Non-pigmented ciliary epithelial cell (primary cell): ENCODE measurements at places on chromosomes 11 and 22.
A peak's percentile ranks its signal among the peaks of the same experiment; 100 is the strongest.

GRCh38 chr22:28557184-28557583 lies 122.5 kb downstream of the TTC28 start:
- DNase-seq, result no peak

DNA sequence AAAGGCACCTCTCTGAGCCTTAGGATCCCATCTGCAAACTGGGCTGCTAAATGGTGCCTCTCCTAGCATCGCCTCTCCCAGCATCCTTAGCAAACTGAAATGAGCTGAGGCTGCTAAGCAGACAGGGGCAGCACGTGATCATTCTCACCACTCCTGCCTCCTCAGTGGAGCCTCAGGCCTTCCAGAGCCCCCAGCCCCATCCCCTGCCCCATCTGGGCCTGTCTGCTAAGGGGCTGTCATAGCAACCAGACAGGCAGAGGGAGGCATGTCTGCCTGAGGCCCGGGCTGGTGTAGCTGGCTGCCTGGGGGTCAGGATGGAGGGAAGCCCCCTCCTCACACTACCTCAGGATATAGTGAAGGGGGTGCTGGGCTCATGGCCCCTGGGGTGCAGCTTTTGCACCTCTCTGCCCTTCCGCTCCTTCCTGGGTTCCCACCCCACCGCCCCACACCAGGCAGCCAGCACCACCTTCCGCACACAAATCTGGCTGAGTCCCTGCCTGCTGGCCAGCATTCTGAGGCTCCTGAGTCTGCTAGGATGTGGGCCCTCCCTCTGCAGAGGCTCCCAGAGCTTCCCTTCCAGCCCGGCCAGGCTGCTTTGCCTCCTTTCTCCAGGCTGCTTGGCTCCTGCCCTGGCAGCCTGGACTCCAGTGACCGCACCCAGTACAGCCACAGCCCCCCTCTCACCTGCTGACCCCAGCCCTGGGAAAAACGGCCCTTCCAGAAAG lies 47.5 kb upstream of the TTLL12 start:
- no peak for DNase-seq

GRCh38 chr11:26070714-26071380 lies 261.1 kb upstream of the ANO3 start:
- DNase-seq, result no peak

GRCh38 chr11:56700242-56700913 lies 1.5 kb downstream of the OR9G1 start:
- DNase-seq, result no peak

DNA sequence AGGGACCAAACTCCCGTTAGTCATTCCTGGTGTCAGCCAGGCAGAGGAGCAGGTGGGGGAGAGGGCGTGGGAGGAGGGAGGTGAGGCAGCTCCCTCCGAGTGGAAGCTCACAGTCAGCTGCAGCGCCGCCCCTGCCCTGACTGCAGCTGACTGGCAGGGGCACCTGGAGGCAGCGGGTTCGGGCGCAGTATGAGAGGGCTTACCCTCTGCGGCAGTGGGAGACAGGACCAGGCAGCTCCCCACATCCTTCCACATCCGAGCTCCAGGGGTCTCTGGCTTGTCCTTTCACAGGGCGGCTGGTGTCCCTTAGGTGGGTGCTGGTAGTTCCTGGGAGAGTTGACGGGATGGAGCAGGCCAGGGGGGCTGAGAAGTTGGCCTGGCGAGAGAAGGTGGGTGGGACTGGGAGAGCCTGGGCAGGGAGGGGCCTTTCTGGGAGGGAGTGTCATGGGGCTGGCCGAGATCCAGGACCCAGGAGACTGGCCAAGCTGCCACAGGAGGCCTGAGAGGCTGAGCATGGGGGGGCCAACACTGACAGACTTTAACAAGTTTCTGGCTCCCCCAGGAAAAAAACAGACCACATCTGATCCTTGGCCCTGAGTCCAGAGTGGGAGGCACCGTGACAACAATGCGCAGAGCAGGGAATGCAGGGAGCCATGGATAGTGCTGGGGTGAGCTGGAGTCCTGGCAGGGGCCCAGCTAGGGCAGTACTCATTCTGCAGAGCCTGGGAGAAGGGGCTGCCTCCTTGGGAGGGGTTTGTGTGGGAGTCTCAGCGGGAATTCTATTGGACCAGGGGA lies 4.9 kb downstream of the ADORA2A start:
- no peak for DNase-seq

DNA sequence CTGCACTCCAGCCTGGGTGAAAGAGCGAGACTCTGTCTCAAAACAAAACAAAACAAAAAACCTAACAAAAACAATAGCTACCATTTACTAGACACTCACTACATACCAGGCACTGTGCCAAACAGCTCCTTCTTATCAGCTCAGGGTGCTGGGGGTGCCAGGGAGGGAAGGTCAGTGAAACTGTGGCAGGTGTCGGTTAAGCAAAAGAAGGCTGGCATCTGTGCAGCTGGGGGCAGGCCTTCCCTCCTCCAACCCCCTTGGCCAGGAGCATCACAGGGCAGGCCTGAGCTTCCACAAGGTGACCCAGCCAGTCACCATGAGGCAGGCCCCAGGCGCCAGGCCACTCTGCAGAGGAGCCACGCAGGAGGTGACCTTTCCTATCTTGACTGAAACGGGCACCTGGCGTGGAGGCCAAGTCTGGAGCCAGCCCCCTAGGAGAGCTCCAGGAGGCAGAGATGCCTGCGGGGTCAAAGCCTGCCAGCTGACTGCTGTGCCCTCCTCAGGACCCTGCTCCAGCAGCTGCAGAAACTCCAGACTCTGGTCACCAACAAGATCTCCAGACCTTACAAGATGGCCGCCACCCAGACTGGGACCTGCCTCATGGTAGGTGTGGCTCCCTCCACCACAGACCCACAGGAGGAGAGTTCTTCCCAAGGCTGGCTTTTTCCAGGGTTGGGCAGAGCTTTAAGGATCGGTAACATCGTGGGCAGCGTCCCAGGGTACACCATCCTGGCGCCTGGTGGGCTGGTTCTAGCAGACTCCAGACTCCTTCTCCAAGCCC lies 31.3 kb upstream of the DGKZ start:
- DNase-seq, result no peak

DNA sequence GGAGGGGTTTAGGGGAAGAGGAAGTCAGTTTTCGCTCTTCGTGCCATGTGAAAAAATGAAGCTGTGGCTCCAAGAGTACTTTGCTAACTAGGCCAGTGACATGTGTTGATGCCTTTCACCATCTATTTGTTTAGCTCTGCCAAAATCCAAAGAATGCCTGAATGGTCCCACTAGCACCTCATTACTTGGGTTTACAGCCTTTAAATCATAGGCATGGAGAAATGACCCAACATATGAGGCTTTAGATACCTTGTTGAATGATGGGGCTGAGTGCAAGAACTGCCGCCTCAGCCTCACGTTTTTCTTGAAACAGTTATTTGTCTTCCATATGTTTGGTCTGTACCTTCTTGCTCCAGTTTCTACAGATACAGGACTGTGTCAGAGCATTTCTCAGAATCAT lies 8.3 kb downstream of the RBM4 start:
- no peak for DNase-seq

GRCh38 chr11:24896118-24896835 lies 399.4 kb downstream of the LUZP2 start:
- no peak for DNase-seq

GRCh38 chr22:39685336-39686177 lies 115.0 kb downstream of the CACNA1I start:
- DNase-seq, result no peak

GRCh38 chr11:2200536-2200935 lies 28.9 kb upstream of the TH start:
- no peak for DNase-seq

DNA sequence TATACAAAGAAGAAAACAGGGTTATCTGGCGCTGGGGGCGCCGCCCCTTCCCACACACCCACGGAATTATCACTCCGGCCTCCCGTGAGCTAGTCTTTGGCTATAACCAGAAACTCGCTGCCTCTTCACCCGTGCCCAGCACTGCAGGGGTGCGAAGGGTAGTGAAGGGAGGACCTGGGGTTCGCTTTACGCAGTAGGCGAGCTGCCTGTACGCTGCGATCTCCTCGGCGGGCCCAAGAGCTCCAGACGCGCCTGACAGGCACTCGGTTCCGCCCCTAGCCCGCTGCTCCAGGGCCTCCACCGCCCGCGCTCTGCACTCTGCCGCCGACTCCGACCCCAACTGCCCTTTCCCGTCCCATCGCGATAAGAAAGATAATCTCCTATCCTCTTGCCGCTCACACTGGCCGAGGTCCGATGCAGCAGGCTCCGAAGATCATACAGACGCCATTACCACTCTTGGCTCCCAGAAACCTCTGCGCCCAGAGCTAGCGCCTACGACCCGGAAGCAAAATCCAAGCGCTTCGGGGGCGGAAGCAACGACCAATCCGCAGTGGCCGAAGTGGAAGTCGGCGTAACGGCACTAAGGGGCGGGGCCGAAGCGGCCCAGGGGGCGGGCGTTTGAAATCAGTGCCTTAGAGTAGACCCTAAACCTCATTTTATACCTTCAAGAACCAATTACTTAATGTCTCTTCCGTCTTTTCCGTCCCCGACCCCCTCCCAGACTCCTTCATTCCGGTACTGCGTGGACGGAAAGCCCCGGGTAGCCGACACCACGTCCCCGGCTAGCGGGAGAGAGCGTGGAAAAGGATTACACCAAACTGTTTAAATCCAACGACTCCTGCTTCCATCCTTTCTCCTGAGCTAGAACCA lies at the start of the genes CWC15 and KDM4D:
CWC15 (minus strand) TSS at position 458 of the 870 bp plus-strand sequence. CDS start 1,371 bp downstream, outside the sequence.
KDM4D (plus strand) TSS at position 611 of the 870 bp plus-strand sequence. CDS start 23,664 bp downstream, outside the sequence.
- peak; percentile 52 for DNase-seq

GRCh38 chr11:29351301-29351873 lies 665.4 kb downstream of the KCNA4 start:
- no peak for DNase-seq

DNA sequence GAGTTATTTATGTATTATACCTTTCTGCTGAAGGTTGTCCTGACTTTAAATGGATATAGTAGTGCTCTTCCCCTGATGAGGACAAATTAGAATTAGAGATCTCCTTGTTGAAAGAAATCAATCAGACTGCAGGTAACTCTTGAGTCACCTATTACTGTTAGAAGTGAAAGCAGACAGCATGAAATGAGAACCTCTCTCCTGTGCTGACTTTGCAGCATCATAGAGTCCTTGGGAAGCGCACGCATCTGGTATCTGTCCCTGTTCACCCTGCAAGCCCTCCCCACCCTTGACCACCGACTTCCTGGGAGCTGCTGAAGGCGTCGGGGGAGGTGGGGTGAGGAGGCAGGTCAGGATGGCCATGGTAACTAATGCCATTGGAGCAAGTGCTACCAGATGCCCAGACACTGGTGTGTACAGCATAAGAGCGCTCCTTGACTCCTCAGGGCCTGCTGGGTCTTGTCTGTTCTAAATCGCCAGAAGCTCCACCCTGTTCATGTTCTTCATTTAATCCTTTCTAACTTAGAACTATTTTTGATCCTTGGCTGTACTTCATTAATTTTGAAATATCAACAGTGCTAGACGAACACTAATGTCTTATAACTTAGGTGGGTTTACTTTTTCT lies 143.9 kb downstream of the WNT7B start:
- DNase-seq, result no peak
